RPMI8226 (cell line): ENCODE measurements at places on chromosomes 3 and 15.

- DNase-seq = no peak
Measured at GRCh38 chr3:72818905-72819304, 29.3 kb downstream of the SHQ1 start.

DNA sequence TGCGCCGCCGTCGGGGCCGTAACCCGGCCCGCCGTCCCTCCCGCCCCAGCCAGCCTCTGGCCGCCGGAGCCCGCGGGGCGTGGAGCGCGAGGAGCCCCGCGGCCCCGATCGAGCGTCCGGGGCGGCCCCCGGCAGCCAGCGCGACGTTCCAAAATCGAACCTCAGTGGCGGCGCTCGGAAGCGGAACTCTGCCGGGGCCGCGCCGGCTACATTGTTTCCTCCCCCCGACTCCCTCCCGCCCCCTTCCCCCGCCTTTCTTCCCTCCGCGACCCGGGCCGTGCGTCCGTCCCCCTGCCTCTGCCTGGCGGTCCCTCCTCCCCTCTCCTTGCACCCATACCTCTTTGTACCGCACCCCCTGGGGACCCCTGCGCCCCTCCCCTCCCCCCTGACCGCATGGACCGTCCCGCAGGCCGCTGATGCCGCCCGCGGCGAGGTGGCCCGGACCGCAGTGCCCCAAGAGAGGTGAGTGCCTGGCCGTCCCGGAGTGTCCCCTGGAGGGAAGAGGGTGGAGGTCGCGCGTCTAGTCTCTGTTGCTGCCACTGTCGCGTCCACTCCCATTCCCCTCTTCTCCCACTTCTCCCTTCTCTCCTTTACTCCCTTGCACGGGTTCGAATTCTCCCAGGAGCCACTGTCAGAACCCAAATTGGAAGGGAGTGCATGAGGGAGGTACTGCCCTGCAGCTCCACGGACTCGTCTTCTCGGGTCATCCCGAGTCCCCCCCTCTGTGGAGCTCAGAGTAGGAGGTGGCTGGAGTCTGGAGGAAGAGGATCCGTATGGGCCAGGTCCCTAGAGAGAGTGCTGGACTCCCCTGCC lies 585 bp downstream of the CSK start:
- DNase-seq = peak; percentile 76

- peak; percentile 100 for DNase-seq
Measured at GRCh38 chr15:74545776-74546656, 5.0 kb downstream of the ARID3B start.

DNA sequence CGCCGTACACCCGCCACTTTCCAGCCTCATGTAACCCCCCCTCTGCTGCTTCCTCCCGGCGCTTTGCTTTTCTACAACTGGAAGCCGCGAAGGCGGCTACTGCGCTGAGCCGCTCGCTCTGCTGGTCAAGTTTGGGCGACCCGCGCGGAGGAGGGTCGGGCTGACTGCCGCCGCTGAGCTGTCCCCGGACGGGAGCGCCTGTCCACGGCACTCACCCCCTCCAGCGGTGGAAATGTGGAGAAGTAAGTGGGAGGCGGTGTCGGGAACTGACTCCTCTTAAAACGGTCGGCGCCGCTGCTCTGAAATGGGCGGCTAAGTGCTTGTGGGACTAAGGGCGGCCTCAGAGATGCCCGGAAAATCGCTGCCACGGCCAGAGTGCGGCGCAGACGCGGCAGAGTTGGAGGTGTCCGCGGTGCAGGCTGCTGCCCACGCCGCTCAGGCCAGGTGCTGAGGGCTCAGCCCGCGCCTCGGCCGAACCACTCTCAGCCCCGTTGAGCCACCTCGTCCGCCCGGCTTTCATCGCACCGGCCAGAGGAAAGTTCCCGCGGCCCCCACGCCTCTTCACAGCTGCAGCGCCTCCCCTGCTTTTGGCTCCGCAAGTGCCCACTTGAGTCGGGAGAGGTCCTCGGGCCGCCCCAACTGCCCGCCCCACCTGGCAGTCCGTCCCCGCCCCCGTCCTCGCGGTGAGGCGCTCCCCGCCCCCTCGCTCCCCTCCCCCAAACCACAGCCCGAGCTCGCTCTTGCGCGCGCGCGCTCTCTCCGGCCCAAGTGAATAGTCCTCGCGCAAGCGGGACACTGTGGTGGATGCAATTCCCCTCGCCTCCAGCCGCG lies at the start of gene EPHA6:
TSS of gene EPHA6 (plus strand) at position 775 of the 831 bp plus-strand sequence.
- peak; percentile 44 for DNase-seq

- no peak for DNase-seq
Measured at GRCh38 chr3:67296039-67296892, 298.2 kb downstream of the KBTBD8 start.

DNA sequence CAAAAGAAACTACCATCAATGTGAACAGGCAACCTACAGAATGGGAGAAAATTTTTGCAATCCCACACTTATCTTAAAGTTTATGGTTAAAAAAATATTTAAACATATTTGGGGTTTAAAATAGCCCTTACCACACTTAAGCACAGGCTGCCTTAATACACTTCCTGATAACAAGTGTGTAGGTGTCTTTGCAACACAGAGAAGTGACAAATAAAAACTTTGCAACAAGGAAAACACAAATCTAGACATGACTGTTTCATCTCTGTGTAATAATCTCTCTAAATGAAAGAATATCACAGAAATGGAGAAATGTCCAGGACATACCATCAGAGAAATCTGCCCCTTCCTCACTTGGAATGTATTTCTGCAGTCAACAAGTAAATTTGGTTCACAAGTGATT lies 464.1 kb upstream of the ARHGEF26 start:
- DNase-seq = no peak

- peak; percentile 36 for DNase-seq
Measured at GRCh38 chr15:67110958-67111864, 45.8 kb downstream of the SMAD3 start.

- DNase-seq = no peak
Measured at GRCh38 chr3:171116365-171116764, 89.8 kb upstream of the SLC2A2 start.

DNA sequence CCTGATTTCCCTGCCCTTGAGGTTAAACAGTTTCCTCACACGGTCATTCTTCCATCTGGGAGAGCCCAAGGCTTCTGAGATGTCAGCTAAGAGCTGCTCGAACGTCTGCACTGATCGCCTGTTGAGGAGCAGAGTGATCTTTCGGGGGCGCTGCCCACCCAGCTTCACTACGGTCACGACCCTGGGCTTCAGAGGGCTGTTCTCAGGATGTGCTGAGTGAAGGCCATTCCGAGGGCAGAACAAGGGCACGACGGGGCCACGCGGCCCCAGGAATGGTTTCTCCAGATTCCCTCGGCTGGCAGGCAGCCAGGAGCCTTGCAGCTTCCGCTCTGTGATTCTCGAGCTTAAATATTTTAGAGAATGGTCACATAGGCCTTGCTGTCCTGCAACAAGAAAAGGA lies 25.7 kb downstream of the DCLK3 start:
- DNase-seq = peak; percentile 15
